ENCODE measurements at places on chromosomes 7 and 10.

GRCh38 chr7:2461268-2462026 is 14.8 kb downstream of the GRIFIN start:
- no peak for DNase-seq

- DNase-seq = no peak
These were observed 15.8 kb upstream of the OPALIN start for GRCh38 chr10:96374639-96374984.

DNA sequence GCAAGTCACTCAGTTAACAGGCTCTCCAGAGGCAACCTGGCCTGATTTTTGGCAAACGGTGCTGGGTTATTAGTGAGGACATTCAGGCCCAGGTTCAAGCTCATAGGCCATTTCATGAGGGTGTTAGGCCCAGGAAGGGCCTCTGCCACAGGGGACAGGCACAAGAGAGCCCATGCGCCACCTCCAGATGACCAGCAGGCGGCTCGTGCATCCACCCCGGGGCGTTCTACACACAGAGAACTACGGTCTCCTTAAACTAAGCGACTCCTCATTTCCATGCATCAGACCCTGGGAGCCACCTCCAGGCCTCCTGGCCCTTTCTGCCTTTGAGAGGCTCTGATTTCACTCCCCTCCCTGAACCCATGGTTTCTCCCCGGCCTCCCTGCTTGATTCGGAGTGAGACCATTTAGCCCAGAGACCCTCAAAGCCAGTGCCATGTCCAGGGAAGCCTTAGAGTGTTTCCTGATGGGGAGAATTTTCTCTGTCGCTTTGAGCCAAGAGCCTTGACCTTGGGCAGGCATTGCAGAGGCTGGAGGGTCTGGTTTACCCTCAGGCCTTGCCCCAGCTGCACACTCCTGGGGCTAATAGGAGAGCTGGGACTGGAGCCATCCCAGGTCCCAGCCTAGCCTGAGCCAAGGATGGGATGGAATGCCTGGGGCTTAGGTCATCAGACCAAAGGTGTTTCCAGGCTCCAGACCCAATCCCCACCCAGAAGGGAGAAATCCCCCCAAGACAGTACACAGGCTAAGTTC is 188.0 kb downstream of the GRID1 start:
- DNase-seq = no peak

GRCh38 chr7:50619684-50620083 is 54.5 kb upstream of the DDC start:
- DNase-seq = no peak

DNA sequence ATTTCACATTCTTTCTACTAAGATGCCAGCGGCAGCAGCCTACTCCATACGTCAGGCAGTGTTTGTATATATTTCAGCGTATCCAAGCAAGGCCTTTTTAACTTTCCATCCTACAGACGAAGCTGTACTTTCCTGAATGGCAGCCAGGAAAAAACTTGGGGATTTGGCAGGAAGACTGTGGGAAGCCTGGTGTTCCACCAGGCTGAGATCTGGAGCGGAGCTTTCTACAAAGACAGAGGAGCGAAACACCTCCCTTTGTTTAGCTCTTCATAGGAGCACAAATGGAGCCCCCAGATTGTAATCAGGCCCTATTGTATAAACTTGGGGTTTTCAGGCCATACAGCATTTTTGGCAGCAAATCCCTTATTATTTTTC is 143.8 kb downstream of the TES start:
- no peak for DNase-seq

- DNase-seq = no peak
These were observed 224.3 kb downstream of the POU6F2 start for GRCh38 chr7:39202041-39202440.

DNA sequence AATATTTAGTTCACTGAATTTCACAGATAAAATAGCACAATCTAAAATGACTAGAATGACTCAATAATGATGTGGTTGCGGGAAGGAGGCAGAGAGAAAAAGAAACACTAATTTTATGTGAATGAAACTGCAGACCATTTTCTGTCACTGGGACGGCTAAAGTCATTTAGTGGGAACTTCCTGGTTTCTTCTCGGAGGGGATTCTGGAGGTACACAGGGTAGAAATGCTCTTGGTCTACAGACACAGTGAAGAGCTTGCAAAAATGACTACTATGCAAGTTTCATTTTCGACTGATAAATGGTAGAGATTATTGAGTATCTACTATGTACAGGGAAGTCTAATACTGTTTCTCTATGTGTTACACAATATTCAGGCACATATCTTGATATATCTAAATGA is 63.5 kb upstream of the LRRN3 start:
- no peak for DNase-seq

- DNase-seq = no peak
These were observed 66.0 kb downstream of the SUGCT start for GRCh38 chr7:40200791-40201190.

DNA sequence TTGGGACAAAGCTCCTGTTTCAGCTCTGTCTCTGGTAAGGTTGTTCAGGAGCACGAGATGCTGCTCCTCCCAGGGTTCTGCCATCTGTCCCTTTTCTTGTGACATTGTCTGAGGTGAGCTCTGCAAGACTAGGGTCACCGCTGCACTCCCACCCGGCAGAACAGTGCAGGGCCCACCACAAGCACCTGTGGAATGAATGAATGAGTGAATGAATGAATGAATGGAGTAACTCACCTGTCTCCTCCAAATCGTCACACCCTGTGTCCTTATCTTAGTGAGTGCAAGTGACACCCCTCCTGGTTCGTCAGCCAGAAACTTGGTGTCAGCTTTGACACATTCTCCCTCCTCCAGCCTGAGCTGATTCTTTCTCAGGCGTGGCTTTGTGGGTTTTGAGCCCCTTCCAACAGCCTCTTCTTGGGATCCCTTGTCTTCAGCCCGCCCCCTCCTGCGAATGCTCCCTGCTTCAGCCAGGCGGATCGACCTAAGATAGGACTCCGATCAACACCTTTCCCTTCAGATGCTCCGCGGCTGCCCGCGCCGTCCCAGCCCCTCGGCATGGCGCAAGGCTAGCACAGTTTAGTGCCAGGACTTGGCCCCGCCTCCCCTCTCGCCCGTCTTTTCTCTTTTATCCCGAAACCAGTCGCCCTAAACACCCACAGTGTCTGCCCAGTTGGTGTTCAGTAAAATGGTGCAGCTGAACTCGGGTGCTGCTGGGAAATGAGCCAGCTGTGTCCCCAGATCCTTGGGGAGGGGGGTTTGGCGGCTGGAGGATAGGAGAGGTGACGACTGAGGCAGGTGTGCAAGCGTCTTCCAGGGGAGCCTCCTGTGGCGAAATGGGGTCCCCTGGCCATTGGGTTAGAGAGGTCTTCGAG is 89.3 kb downstream of the BEND7 start:
- peak; percentile 11 for DNase-seq

DNA sequence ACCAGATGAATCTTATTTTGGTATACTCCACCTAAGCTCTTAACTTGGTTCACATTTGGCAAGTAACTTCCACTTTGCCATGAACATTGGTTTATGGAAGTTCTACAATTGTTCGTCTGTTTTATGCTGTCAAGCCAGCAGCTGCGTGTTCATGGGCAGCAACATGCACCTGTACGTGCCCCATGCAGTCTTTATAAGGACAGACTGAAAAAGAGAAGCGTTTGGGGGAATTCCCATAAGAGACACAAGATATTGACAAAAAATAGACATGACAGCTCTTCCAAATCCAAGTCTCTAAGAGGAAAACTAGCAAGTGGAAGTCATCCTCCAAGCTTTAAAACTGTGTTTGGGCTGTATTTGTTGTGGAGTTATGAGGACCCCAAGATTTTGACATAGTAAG is 151.6 kb downstream of the SLC16A9 start:
- DNase-seq = no peak

GRCh38 chr7:48933549-48934085 is 9.3 kb downstream of the CDC14C start:
- DNase-seq = no peak

- no peak for DNase-seq
These were observed 103.1 kb downstream of the ZFAND4 start for GRCh38 chr10:45569471-45569870.

- DNase-seq = no peak
These were observed 165.5 kb downstream of the PKD1L1 start for GRCh38 chr7:47782792-47783191.

DNA sequence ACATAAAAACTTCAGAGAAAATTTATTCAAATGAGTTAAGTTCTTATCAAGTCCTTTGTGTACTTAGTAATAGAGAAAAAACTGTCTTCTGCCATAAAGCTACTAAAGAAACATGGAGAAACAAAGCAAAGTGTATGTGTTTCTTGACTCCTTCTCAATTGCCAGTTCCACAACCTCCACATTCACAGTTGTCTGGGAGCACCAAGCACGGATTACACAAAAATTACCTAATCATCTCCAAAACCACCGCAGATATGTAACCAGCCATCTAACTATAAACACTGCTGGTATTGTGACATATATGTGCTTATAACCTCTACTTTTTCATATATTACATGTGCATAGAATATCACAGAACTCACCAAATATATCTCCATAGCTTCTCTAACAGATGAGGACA is 23.1 kb downstream of the MAGI2 start:
- no peak for DNase-seq

DNA sequence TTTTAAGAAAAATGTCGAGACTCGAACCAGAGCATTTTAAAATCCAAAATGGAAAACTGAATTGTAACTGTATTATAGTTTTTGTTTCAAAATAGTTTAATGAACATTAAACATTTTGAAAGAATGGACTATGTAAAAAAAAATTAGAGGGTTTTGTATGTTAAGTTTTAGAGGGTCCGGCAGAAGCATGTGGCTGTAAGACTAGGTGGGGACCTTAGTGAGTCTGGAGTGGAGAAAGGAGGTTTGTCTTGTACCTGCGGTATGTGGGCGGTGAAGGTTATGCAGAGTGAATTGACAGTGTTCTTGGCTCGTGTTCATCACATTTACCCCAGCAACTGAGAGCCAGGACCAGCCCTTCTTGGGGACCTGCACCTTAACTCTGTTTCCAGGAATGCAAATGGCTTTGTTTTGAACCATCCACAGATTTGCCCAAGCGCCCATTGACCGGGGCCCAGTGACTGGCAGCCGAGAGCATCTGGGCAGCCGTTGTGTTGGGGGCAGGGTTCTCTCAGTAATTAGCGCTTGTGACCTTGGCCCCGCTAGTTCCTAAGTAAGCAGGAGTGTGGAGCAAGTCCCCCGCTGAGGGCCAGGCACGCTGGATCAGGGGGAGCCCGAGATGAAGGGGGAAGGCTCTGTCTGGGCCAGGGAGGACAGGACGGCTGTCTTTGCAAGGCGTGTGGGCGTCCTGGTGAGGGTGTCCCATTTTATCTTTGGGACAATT is 1.4 kb upstream of the KLF6 start:
- DNase-seq = no peak

- DNase-seq = no peak
These were observed 1055.1 kb downstream of the NXPH1 start for GRCh38 chr7:9488555-9488954.

DNA sequence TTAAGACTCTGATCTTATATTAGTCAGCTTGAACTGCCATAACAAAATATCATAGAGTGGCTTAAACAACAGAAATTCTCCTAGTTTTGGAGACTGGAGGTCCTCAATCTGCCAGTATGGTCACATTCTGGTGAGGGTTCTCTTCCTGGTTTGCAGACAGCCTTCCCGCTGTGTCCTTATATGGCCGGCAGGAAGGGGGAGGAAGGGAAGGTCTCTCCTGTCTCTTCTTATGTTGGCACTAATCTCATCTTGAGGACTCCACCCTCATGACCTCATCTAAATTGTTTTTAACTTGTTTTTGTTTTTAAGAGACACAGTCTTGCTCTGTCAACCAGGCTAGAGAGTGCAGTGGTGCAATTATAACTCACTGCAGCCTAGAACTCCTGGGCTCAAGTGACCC is 53.1 kb downstream of the VPS41 start:
- DNase-seq = no peak

DNA sequence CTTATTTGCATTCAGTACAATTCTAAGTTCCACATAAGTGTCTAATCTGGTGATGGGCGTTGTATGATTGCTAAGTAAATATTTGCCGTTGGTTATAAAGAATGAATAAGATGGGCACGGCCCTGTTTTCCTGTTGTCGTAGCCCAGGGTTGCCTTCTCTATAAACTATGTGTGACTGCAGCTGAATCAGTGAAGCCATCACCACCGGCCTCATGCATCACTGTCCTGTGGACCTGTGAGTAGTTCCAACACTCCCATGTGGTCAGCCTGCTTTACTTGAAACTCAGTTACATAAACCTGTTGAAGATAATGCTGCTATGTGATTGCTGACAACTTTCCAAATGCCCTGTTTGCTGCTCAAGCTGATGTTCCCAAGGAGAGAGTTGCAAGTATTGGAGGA is 21.6 kb upstream of the KLF6 start:
- no peak for DNase-seq

DNA sequence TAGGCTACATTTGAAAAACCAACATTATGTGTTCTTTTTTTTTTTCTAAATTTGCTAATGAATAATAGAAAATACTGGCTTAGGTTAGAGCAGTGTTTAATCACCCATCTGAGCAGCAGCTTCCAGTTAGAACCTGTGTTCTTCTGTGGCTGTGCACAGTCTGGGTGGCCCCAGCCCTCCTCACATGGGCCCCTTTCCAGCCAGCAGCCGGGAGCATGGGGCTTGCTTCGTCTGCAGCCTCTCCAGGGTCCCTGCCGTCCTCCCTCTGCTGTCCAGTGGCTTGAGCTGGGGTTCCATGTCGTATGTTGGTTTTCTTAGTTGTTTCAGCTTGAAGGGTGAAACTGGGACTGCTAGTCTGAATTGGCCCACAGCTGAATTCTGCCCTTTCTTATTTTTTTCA is 37.3 kb downstream of the BNIP3 start:
- no peak for DNase-seq

DNA sequence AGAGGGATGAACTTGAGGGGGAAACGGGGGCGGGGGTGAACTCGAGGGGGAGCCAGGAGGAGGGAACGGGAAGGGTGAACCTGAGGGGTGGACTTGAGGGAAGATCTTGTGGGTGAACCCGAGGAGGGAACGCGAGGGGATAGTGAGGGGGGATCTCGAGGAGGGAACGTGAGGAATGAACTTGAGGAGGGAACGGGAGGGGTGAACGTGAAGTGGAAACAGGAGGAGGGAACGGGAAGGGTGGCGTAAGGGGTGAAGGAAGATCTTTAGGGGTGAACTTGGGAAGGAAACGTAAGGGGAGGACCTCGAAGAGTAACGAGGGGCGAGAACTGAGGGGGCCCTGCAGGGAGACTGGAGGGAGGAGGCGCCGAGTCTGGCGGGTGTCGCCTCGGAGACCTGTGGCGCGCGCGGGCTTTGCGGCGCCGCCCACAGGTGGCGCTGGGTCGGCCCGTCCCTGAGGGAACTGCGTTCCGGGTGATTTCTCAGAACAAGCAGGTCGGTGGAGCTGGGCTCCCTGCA is 651 bp downstream of the MYO3A start:
- peak; percentile 23 for DNase-seq

GRCh38 chr10:12533151-12533550 is 183.8 kb downstream of the CAMK1D start:
- DNase-seq = no peak

DNA sequence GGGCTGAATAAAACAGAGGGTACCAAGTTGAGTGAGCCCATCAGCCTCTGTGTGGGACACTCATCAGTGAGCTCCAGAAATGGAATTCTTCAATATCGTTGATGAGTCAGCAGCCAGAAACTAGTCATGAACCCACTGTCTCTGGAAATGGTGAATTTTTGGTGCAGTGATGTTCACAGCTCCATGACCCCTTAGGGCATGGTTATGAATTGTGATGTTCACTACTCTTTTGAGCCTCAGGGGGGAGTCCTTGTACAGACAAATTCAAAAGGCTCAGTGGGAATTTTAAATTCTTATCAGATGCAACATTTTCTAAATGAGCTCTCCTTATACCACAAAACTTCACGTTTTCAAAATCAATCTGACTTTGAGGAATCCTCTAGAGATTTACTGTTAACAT is 335.7 kb downstream of the PHTF2 start:
- DNase-seq = no peak

- no peak for DNase-seq
These were observed 86.2 kb downstream of the CXCL12 start for GRCh38 chr10:44298713-44299112.

All from activated naive CD4-positive, alpha-beta T cell treated with anti-CD3 and anti-CD28 coated beads for 36 hours (primary cell).